Activated CD4-positive, alpha-beta memory T cell treated with anti-CD3 and anti-CD28 coated beads, Interleukin-2, amount 10 ng/mL, durations not matched to agents 7 days and 5 days (primary cell): ENCODE measurements at places on chromosomes 4 and X. TPM values are rescaled to one million over a fixed set of nuclear protein-coding genes. Genes with fewer than 3 reads are reported as not detected.

GRCh38 chrX:133685822-133686221, 270.5 kb upstream of the GPC4 start:
- peaks cover 3% of the 10 kb centered on the region for H3K4me1 ChIP-seq
- H3K36me3 ChIP-seq: no peaks in the 10 kb centered on the region
- H3K4me3 ChIP-seq: no peak overlapping the region
- DNase-seq: no peak

DNA sequence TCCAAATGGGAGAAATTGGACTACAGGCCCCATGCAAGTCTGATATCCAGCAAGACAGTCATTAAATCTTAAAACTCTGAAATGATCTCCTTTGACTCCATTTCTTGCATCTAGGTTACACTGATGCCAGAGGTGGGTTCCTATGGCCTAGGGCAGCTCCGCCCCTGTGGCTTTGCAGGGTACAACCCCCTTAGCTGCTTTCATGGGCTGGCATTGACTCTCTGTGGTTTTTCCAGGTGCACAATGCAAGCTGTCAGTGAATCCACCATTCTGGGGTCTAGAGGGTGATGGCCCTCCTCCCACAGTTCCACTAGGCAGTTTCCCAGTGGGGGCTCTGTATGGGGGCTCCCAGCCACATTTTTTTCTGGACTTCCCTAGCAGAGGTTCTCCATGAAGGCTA, 228.5 kb upstream of the ADAMTS3 start:
- DNase-seq: no peak
- no peaks in the 10 kb centered on the region for H3K4me1 ChIP-seq
- no peaks in the 10 kb centered on the region for H3K36me3 ChIP-seq
- no peaks in the 10 kb centered on the region for H3K27me3 ChIP-seq

GRCh38 chr4:76376534-76376933, 44.4 kb downstream of the CCDC158 start:
- no peaks in the 10 kb centered on the region for H3K36me3 ChIP-seq
- H3K27ac ChIP-seq: no peak overlapping the region
- no peaks in the 10 kb centered on the region for H3K4me1 ChIP-seq
- DNase-seq: no peak
- H3K4me3 ChIP-seq: no peak overlapping the region

Gene SPATA4
- total RNA-seq: not detected

- H3K27me3 ChIP-seq: peaks cover 2% of the 10 kb centered on the region
- H3K4me1 ChIP-seq: peaks cover 23% of the 10 kb centered on the region
- DNase-seq: peak; percentile 50
- no peaks in the 10 kb centered on the region for H3K36me3 ChIP-seq
- H3K4me3 ChIP-seq: peak within 1 kb of the TSS; percentile 77
- H3K27ac ChIP-seq: no peak within 1 kb of the TSS
Observed at GRCh38 chrX:107825698-107826237, at the start of gene MID2. MID2 (plus strand) TSS chrX:107825866; CDS start chrX:107826427, 561 bp downstream.

Gene CSAG3
- total RNA-seq: 0.63 TPM
